ENCODE measurements at places on chromosomes 7 and 10.

GRCh38 chr7:106871793-106872571 is 6.9 kb downstream of the PIK3CG start:
- no peak for DNase-seq

DNA sequence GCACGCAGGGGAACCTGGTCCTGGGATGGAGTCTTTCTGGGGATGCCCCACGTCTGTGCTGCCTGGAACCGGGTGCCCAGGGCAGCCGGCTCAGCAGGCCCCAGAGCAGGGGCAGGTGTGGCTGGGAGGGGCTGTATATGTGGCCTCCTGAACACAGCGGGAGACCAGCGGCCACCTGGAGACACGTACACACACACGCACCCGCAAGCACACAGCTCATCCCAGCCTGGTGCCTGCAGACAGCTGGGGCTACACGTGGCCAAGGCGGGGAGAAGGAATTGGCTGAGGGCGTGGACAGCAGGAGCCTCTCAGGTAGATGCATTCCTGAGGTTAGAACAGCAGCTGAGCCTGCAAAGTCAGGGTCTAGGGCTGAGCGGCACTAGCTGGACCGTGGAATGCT is 14.0 kb downstream of the ADAM8 start:
- DNase-seq = no peak

DNA sequence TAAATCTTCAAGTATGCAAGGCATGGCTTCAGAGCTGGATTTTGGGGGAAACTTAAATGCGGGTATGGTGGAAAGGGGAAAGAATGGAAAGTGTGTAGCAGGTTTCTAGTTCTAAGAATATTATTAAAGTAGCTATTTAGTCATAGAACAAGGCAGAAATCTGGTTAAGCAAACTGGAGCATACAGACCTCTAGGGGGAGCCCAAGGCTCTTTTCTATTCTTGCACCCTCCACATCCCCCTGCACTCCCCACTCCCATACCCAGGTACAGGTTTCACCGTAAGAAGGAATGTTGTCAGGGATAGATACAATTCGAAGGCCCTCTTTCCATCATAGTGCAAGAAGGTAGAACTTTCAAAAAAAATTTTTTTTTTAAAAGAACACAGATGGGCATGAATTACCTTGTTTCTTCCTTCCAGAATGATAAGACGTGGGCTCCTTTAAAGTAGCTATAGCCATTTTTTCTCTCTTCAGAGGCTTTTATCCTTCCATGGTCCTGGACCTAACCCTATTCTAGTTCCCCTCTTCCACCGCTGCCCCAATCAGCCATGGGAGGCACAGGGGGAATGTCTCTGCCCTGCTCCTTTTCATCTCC is 41.5 kb upstream of the SMIM30 start:
- no peak for DNase-seq

- no peak for DNase-seq
These were observed 39.4 kb upstream of the CHST3 start for GRCh38 chr10:71924771-71925170.

- no peak for DNase-seq
These were observed 66.1 kb downstream of the AGK start for GRCh38 chr7:141617280-141617679.

GRCh38 chr10:14240253-14241189 is 90.2 kb downstream of the FRMD4A start:
- DNase-seq = no peak

DNA sequence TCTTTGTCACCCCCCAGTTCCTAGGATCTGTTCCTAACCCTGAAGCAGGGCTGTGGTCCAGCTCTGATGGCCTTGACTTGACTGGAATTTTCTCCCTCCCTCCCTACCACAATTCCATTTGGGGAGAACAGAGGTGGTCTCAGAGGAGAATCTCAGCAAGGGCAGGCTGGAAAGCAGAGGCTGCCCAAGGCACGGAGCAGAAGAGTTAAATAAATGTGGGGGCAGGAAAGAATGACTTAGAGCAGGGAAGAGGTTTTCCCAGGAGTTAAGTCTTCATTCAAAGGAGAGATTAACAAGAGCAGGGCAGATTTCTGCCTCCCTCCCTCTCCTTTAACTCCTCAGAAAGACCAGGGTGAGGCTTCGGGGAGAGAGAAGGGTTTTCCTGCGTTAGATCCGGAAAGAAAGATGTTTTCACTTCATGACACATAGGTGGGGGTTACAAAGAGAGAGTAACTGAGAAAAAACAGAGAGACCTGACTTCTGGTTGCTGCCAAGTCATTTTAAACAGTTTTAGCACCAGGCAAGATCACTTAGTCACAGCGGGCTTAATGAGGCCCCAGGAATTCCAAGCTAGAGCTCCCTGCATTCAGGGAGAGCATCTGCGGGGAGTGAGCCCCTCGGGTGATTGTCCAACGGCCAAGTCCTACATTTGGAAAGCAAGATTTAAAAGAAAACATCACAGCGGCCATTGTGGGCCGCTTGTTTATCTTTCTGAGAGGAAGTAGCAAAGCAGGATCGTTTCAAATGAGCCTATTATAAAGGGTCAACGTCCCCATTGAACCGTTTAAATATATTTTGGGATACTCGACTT is 78.7 kb downstream of the ARHGAP22 start:
- DNase-seq = no peak

GRCh38 chr7:29038463-29038862 is 80.3 kb upstream of the TRIL start:
- no peak for DNase-seq

- DNase-seq = no peak
These were observed 220.3 kb downstream of the PHTF2 start for GRCh38 chr7:78018641-78019446.

- no peak for DNase-seq
These were observed 87.5 kb downstream of the ANKRD7 start for GRCh38 chr7:118312051-118312450.

- DNase-seq = no peak
These were observed 1.1 kb upstream of the DIP2C start for GRCh38 chr10:690372-691161.

- DNase-seq = no peak
These were observed 4.1 kb downstream of the COA1 start for GRCh38 chr7:43725251-43725650.

GRCh38 chr7:2621061-2621828 is 10.5 kb upstream of the TTYH3 start:
- DNase-seq = no peak

GRCh38 chr7:151697942-151698341 is 178.2 kb upstream of the RHEB start:
- DNase-seq = no peak

DNA sequence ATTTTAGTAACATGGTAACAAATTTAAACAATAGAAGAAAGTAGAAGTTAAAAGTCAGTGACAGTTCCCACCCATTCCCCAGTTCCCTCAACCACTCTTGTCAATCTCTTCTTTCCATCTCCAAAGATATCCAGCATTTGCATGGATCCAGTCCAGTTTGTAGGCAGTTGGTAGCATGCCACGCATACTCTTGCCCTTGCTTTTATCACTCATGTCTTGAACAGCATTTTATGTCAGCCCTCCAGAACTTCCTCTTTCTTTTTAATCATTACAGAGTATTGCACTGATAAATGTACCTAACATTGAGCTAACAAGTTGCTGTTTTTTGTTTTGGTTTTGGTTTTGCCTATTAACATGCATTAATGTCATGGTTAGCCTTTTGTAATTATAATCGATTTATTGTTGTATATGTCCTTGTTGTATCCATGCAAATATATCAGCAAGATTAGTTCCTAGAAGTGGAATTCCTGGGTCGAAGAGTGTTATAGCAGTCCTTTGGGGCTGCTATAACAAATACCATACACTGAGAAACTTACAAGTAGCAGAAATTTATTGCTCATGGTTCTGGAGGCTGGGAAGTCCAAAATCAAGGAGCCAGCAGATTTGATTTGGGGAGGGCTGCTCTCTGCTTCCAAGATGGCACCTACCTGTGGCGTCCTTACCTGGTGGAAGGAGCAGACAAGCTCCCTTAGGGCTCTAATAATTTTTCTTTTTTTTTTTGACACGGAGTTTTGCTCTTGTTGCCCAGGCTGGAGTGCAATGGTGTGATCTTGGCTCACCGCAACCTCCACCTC is 25.7 kb downstream of the CHST3 start:
- no peak for DNase-seq

DNA sequence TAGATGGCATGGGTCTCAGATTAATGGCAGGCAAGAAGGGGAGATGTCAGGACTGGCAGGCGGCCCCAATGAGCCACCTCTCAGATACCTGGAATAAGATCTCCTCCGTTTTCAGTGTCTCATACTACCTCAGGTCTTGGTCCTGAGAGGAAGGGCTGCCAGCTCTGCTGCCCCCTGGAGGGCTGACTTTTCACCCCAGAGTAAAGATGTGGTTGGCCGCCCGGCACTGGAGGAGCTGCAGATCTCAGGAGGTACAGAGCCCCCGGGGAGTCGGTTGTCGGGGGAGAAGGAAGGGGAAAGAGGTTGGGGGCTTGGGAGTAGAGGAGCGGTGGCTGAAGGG is 642 bp upstream of the COL13A1 start:
- no peak for DNase-seq

GRCh38 chr10:124740369-124741280 is 3.6 kb downstream of the FAM53B start:
- DNase-seq = no peak

- DNase-seq = no peak
These were observed 525.2 kb downstream of the TNS3 start for GRCh38 chr7:47056731-47057130.

- DNase-seq = no peak
These were observed 81.3 kb downstream of the C10orf105 start for GRCh38 chr10:71638064-71638821.

DNA sequence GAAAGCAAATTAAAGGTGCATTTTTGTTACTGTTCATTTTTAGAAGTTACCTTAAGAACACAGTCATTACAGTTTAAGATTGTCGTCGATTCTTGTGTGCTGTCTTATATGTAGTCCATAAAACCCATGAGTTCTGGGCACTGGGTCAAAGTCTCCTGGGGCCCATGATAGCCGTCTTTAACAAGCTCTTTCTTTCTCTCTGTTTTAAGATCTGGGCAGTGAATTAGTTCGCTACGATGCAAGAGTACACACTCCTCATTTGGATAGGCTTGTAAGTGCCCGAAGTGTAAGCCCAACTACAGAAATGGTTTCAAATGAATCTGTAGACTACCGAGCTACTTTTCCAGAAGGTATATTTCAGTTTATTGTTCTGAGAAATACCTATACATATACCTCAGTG is 90.7 kb upstream of the CAPZA2 start:
- DNase-seq = no peak

- DNase-seq = no peak
These were observed 5.1 kb downstream of the EVX1 start for GRCh38 chr7:27247452-27248426.

DNA sequence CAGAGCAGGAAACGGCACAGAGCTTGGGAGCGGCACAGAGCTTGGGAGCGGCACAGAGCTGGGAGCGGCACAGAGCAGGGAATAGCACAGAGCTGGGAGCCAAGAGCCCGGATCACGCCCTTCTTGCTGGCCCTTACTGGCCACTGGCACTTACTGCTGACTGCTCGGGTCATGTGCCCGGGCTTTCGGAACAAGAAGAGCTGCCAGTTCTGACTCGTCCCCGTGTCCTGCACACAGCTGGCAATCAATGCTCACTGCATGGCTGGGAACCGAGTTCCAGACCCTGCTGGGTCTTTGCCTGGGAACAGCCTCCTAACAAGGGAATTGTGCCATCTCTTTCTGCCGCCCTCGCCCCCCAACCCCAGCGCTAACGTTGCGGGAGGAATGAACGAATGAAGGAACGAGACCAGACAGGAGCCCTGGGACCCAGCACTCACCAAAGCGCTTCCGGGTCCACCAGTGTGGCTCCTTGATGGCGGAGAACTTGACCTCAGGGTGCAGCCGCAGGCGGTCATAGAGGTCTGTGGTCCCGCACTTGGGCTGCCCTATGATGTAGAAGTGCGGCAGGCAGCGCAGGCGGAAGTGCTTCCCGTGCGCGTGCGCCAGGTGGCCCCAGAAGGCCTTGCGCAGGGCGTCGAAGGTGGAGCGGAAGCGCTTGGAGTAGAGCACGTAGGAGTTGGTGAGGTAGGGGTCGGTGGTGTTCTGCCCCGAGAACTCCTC is 49.1 kb downstream of the CHST15 start:
- DNase-seq = no peak

DNA sequence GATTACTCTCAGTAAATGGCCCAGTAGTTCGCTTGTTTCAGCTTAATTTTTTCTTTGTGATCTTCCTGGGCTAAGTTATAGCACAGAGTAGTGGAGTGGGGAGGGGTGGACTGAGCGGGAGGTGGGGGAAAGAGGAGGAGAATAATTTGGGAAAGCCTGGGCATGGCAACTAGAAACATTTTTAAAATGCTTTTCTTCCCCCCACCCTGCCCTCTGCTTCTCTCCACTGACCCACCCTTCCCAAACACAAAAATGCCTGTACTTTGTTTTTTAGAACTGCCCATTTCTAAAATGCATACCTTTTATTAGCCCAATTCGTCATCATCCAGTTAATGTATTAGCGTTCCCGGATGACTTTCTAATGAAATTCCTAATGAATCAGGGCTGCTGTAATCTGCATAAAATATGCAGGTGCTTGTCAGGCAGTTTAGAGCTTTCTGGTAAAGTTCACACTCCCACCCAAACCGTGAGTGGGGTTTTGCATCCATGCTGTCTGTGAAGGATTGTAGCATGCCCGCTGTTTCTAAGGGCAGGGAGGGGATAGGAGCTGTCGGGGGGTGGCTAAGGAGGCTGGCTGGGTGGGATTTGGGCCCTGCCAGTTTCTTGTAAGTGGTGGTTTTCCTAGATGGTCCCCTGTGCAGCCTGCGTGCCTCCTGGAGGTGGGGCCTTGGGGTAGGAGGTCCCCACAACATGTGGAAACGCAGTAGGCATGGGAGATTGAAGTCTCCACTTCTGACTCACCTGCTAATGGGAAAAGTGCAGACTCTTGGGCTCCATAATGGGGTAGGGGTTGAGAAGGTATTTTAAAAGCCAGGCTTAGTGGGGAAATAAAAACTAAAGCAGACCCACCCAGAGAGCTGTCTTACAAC is 190.3 kb downstream of the TCF7L2 start:
- DNase-seq = no peak

- no peak for DNase-seq
These were observed 131.1 kb downstream of the ADARB2 start for GRCh38 chr10:1605999-1606940.

- no peak for DNase-seq
These were observed 78.4 kb downstream of the CUL2 start for GRCh38 chr10:35011771-35012191.

GRCh38 chr7:2583798-2584580 is 25.2 kb downstream of the IQCE start:
- no peak for DNase-seq

DNA sequence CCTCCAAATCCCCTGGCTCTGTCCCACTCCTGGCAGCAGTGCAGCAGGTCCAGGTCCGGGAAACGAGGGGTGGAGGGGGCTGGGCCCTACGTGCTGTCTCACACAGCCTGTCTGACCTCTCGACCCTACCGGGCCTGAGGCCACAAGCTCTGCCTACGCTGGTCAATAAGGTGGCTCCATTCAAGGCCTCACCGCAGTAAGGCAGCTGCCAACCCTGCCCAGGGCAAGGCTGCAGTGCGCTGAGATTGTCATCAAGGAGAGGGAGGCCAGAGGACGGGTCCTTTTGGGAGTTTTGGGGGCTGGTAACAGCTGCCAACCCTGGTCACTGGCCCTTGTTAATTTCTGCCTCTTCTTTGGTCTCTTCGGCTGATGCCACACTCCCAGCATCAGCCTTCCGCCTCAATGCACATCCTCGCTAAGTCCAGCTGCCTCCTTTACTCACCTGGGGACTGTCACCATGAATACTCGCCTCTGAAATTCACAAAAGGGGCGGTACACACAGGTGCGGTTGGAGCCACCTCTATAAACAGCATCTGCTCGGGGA is 3.5 kb downstream of the EPO start:
- no peak for DNase-seq

GRCh38 chr10:118590334-118590733 is 5.1 kb downstream of the PRLHR start:
- no peak for DNase-seq

All from T-helper 17 cell (primary cell).